ENCODE measurements at places on chromosomes 13 and 19.

GRCh38 chr19:12767150-12767549 is 8.2 kb downstream of the HOOK2 start:
- DNase-seq, result no peak

DNA sequence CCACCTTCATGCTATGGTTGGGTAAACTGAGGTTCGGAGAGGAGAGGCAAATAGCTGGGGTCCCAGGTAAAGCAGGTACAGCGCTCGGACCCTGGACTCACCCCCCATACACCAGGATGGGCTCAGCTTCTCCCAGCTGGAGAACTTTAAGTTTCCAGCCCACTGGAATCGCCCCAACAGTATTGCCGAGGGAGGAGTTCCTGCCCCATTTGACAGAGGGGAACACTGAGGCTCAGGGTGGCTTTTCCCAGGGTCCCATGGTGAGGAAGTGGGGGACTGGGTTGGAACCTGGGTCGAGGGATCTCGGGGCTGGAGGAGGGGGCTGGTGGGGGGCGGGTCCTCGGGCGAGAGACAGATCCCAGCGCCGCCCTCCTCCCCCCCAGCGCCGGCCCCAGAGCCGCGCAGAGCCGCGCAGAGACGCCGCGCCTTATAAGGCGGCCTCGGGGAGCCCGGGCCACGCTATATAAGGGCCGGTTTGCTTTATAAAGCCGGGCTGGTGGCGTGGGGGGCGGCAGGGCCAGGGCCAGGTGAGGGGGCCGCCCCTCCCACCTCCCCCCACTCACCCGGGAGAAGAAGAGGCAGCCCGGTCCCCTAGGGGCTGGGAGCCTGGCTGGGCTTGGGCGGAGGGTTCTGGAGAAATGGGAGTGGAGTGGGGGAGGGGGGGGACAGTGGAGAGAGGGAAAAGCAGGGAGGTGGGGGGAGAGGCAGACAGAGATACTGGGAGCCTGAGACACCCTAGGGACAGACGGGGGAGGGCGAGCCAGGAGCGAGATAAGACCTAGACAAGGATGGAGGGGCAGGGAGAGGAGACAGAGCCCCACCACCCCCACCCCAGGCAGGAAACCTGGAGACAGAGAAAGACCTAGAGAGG is 1.1 kb downstream of the CNN1 start:
- DNase-seq, result no peak

GRCh38 chr13:45775401-45775963 is 73.4 kb downstream of the CBY2 start:
- no peak for DNase-seq

GRCh38 chr13:60363288-60363687 is 33.7 kb upstream of the TDRD3 start:
- DNase-seq, result no peak

DNA sequence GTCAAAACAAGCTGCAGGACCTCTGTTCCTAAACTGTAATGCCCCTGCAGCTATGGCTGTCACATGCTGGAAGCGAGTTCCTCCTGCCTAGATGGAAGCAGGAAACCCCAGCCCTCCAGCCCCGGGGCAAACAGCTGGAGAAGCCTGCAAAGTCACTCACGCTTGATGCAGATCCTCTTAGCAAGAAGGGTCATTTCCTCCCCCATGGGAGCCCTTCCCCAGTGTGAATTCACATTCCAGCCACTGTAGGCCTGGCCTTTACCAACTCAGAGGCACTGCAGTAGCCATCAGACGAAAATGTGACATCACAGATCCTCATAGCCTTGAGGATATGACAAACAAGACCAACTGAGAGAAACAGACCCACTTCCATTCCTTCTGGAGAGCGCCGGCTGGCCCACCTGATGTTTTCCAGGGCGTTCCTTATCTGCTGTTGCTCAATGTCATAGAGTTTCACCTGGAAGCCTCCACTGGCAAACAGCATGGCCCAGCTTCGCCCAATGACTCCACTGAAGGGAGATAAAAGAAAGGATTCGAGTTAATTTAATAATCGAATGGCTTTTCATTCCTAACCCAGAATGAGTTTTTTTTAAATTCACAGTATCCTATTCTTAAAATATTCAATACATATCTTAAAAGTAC is 13.5 kb downstream of the CRYL1 start:
- DNase-seq, result no peak

DNA sequence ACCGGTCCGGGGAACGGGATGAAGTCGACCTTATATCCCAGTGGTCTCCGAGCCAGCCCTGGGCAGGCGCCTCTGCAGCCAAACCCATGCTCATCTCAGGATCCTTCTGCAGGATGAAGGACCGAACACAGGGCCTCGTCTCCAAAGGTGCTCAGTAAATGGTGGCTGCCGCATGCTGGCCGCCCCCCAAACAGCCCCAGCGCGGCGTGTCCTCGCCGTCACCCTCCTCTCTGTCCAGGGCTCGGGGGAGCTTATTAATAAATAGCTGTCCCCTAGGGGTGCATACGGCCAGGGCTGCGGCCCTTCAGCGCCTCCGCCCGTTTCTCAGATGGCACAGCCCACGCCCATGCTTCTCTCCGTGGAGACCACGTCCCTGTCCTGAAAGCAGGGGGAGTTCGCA is 32.6 kb upstream of the SPACA7 start:
- no peak for DNase-seq

GRCh38 chr19:18344582-18344950 is 4.2 kb downstream of the PGPEP1 start:
- no peak for DNase-seq

DNA sequence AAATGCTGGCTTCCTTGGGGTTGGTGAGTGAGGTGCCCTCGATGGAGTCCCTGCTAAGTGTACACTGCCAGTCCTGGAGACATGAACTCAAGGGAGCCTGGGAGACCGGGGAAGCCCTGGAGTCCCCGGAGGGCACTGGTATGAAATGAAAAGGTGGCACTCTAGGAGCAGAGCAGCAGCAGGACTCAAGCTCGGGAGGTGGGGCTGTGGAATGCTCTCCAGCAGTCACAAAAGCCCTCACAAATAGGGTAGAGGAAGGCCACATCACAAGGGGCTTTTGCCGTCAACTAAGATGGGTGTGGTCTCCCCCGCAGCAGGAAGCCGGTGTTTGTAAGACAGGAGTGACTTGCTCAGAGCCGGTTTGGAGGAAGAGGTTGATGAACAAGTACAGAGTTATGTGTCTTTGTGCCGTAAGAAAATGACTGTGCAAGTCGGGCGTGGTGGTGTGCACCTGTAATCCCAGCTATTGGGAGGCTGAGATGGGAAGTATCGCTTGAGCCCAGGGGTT is 19.3 kb downstream of the CCNE1 start:
- DNase-seq, result no peak

DNA sequence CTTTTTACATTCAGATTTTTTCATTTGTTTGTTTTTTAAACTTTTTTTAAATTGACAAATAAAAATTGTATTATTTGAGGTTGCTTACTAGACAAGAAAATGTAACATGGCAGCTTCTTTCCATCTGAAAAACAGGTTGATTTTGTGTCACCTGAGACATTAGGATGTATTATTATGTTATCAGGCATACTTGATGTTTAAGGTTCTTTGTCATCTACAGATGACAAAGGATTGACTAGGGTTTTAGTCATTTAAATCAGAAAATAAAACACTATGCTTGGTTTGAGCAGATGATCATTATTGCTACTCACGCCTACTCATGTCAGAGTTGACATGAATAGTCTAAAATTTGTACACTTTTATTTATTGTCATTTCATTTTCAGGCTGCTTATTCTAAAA is 1494.5 kb downstream of the SLITRK5 start:
- no peak for DNase-seq

DNA sequence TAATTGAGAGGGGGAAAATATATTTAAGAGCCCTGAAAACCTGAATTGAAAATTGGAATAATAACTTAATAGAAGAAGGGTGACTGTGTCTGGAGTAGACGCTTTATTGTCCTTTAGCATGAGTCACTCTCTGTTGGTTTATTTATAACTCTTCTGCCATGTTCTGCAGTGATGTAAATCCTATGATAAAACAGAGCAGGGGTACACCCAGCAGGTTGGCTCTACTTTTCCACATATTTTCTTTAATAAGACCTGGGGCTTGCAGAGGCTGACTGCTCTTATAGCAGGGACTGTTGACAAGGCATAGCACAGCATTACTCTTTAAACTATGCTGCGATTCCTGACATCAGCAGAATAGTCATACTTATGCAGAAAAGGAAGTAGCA is 389.9 kb upstream of the PCDH9 start:
- DNase-seq, result no peak

DNA sequence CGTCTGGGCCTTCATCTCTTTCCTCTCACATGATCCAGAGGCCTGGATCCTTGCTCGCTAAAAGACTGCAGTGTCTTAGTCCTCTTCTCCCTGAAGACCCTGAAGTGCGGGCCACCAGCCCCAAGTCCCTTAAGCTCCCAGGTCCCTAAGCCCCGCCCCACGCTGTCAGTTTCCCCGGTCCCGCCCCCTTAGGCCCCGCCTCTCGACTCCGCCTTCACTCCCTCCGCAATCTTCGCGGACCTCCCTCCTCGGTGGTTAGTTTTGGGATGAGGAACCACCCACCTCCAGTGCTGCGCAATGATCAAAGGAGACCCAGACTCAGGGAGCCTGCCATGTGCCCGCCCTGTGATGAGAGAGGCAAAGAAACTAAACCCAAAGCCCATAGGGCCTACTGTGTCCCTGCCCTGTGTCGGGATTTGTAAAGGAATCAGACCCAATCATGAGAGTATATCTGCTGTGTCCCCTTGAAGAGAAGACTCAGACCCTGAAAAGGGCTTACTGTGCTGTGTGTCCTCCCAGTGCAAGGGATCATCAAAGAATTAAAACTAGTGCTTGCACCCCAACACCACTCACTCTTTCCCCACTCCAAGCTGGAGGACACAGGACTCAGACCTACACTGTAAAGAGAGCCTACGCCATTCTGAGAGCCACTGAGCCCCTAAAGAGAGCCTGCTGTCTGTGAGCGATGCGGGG is 3.0 kb upstream of the COX6B1 start:
- DNase-seq, result peak; percentile 84

DNA sequence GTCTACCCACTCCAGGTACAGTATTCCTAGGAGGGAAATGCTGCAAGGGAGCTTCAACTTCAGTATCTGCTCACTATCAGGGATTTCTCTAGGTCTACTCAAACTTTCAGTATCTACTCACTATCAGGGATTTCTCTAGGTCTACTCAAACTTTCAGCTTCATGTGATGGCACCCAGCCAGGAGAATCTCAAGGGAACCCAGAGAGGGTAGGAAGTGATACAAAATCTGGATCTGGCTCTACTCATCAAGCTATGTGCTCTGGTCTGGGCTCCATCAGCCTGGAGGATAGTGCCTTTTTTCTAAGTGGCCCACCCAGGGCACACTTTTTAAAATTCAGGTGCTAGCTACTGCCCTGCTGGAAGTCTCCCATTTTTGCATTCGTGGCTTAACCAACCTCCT is 52.3 kb upstream of the FNDC3A start:
- DNase-seq, result no peak

GRCh38 chr13:97337985-97338499 is 95.9 kb upstream of the RAP2A start:
- no peak for DNase-seq

- peak; percentile 15 for DNase-seq
Measured at GRCh38 chr19:33296488-33296971, 5.8 kb downstream of the CEBPA start.

- DNase-seq, result no peak
Measured at GRCh38 chr13:28805193-28805819, 14.8 kb upstream of the MTUS2 start.

DNA sequence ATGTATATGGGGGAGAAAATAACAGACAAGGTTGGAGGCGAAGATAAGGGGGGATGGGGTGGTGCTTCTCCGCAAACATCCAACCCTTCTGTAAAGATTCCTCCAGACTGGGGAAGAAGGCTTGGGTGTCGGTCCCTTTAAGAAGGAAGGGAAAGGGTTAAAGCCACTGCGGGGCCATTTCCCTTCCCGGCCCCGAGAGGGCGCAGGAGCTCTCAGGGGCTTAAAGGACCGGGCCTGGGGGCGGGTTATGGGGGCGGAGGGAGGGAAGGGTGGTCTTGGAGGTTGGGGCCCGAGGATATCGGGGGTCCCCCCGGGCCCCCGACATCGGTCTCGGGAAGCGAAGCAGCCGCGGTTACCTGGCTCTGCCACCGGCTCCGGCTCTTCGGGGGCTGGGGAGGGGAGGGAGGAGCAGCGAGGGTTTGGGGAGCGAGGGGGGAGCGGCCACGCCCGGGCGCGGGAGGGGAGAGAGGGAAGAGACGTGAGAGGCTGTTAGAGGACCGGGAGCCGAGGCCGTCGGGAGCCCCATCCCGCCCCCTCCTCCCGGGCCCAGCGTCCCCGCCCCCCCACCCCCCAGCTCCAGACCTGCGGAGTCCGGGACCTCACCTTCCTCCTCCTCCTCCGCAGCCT is 2.8 kb downstream of the TNNT1 start:
- DNase-seq, result no peak

DNA sequence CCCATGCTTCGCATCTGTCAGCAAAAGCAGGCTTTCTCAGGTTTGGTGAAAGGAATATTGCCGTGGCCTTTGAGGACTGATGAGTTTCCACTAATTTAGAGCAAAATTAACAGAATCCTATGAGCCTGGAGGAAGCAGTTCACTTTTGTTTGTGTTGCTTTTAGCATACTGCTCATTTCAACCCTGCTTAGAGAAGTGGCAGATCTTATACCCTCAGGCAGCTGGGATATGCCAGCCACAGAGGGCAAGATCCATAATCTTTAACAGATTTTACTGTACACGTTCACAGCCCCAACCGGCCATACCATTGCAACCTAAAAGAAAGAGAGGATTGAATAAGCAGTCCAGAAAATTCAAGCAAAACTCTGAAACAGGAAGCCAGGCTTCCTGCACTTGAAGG is 60.5 kb downstream of the COL4A2 start:
- DNase-seq, result no peak

DNA sequence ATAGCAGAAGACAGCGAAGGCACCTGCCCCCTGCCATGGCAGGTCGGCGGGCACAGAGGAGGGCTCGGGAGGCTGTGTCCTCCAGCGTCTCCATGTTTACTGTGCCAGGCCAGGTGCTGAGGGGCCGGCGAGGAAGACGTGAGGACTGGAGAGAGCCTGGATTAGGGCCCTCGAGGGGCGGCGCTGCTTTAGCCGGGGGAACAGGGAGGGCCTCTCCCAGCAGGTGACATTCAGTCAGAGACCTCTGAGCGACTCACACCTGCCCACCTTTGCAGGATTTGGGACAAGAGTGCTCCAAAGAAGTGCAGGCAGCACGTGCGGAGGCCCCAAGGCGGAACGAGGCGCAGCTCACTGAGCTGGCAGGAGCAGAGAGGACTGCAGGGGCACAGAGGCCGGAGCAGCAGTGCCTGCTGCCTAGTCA is 17.6 kb downstream of the KDM4B start:
- no peak for DNase-seq

DNA sequence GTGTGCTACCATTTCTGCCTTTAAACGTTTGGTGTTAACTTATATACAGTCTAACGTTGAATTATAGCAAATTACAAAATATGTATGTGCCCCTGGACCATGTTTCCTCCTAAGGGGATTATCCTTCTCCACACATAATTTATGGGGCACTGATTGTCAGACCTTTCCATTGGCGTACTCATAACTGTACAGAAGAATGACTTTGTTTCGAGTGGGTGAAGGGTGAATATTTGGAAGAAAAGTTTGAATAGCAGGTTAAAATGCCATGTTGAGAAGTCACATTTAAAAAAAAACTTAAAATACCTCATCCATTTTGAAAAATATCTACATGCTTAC is 58.8 kb downstream of the SLC10A2 start:
- no peak for DNase-seq

- DNase-seq, result no peak
Measured at GRCh38 chr13:26075498-26075897, 23.7 kb upstream of the SHISA2 start.
